ENCODE measurements at places on chromosomes 1 and 21. TPM values are rescaled to one million over a fixed set of nuclear protein-coding genes. Genes with fewer than 3 reads are reported as not detected.

GRCh38 chr1:52530563-52531144, 22.2 kb downstream of the TUT4 start:
- H3K36me3 ChIP-seq = peaks cover 18% of the 10 kb centered on the region
- no peaks in the 10 kb centered on the region for H3K27me3 ChIP-seq
- no peaks in the 10 kb centered on the region for H3K4me1 ChIP-seq
- H3K27ac ChIP-seq = no peak overlapping the region

The ADGRL2 gene
- total RNA-seq = 52.5 TPM

The OLFML2B gene
- total RNA-seq = 3.4 TPM

GRCh38 chr1:240737298-240737697, 125.3 kb upstream of the GREM2 start:
- H3K4me1 ChIP-seq = no peaks in the 10 kb centered on the region
- no peak overlapping the region for H3K27ac ChIP-seq
- H3K27me3 ChIP-seq = no peaks in the 10 kb centered on the region
- no peaks in the 10 kb centered on the region for H3K36me3 ChIP-seq
- no peak for DNase-seq
